ENCODE measurements at places on chromosomes 12 and 14. TPM values are rescaled to one million over a fixed set of nuclear protein-coding genes. Genes with fewer than 3 reads are reported as not detected.

DNA sequence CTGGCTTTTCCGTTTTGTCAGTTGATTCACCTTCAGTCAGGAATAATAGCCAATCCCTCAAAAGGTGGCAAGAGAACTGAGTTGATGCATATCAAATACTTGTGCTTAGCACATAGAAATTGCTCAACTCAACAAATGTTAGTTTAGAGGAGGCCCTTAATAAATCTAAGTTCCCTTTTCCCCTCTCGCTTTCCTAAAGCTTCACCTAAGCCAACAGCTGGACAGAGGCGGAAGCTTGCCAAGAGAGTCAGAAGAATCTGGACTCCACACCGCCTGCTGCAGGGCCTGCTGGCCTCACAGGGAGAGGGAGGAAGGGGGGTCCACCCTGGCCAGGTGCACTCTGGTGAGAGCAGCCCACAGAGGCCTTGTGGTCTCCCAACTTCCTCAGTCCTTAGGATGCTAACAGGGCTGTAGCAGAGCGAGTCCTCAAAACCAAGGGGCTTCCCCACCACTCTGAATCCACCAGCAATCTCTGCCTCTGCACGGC, 213.1 kb downstream of the CHST11 start:
- peak; percentile 72 for DNase-seq

- DNase-seq: no peak
Measured at GRCh38 chr12:58034311-58034710, 92.9 kb downstream of the ATP23 start.

P2RX2 gene
- total RNA-seq: 0.45 TPM

KCNMB4 gene
- 0.73 TPM for total RNA-seq

- no peak for DNase-seq
Measured at GRCh38 chr14:36767603-36768281, 106.1 kb downstream of the PAX9 start.

GRCh38 chr12:76764856-76765255, 941 bp downstream of the ZDHHC17 start:
- no peak for DNase-seq

CRIP2 gene
- total RNA-seq: 19.2 TPM

GRCh38 chr14:68807148-68807600, 14.3 kb upstream of the ZFP36L1 start:
- DNase-seq: no peak

DNA sequence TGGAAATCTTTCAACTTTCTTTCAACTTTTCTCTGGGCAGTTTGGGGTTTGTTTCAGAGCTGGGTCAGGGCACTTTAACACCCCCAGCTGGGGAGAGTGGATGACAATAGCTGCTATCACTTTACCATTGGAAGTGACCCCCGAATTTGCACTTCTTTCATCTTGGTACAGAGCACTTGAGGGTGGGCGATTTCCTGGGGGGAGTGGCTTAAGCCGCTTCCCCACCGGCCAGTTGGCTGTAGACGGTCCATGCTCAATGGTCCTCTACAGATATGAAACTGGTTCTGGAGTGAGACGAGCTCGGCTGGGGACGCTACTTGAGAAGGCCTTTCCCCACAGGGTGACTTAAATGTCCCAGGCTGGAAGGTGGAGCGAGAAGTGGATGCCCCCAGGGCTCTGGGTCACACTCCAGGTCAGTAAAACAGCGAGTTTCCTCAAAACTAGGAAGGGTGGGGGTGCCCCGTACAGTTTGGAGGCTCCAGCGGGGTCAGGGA, at the start of gene VRTN:
VRTN (plus strand) TSS at position 231 of the 494 bp plus-strand sequence. CDS start 8,313 bp downstream, outside the sequence.
- DNase-seq: no peak

DNA sequence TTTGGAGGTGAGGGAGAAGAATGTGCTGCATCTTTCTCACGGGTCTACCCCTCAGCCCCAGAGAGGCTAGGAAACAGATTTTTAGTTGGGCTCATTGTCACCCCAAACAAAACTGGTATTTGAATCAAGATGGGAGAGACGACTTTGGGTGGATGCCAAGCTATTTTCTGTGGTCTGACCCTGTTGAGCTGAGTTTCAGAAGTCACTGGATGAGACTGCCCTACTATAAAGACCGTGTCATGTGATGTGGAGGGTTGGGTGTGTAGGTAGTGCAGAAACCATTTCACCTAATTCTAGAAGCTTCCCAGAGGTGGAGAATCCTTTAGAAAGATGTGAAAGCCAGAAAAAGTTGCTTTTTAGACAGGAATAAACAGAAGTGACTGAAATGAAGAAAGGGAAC, 60.2 kb downstream of the IFT43 start:
- DNase-seq: no peak

HCAR2 gene
- total RNA-seq: not detected

OR4K17 gene
- not detected for total RNA-seq

GRCh38 chr12:132340266-132341035, 11.1 kb upstream of the GALNT9 start:
- no peak for DNase-seq

DNA sequence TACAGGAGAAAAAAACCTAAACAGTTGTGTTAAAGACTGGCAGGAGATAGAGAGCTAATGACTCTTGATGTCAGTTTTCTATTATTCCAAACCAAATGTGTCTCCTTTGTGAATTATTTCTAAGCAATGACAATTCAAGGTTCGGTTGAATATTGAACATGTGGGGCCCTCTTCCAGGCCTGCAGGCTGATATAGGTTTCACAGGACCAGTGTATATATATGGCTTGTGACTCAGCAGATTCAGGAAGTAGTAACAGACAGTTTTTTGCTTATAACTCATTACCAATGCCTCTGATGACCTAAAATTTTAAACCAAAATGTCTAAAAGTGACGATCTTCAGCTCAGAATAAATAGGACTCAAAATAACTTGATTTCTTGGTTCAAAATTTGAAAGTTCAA, 33.7 kb upstream of the NPAS3 start:
- no peak for DNase-seq

DNA sequence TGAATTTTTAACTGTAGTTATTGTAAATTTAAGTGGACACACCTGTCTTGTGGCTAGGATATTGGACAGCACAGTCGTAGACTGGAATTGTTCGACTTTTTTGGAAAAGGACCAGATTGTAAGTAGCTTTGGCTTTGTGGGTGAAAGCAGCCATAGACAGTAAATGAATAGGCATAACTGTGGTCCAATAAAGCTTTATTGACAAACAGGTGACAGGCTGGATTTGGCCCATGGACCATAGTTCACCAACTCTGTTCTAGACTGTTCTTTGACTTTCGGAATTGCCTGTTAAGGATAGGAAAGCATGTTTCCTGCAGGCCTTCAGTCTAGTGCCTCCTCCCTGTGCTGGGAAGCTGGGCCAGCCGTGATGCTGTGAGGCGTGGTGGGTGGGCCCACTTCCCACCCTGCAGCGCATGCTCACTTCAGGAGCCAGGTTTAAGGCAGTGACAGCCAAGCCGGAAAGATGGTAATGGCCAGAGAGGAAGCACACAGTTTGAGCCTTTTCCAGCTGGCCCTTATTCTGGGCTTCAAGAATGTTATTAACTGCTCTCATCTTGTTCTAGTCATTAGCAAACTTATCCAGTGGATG, 51.8 kb downstream of the PPP2R5C start:
- no peak for DNase-seq

ETFBKMT gene
- 2.9 TPM for total RNA-seq

DNA sequence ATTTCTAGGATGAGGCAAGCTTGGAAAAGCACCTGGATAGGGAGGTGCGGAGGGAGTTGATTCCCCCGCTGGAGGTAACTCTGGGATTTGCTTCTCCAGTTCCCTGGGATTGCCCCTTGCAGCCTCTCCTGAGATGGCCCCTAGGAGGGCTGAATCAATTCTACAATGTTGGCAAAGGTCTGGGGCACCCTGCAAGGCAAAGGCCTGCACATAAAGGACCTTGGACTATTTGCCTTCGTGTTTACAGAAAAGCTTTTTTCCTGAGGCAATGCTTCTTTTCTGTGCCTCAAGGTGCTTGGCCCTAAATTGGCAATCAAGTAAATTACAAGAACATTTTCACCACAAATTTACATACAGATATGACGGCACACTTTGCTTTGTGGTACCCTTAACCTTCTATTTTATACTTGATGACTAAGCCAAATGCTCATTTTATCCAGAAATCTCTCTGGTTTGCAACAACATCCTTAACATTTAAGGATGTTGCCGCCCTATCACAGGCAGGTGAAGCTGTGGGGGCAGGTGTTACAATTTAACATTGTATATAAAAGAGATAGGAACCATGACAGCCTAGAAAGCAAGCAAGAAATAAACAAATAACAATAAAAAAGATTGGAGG, 40.3 kb downstream of the TIMELESS start:
- DNase-seq: no peak

DNA sequence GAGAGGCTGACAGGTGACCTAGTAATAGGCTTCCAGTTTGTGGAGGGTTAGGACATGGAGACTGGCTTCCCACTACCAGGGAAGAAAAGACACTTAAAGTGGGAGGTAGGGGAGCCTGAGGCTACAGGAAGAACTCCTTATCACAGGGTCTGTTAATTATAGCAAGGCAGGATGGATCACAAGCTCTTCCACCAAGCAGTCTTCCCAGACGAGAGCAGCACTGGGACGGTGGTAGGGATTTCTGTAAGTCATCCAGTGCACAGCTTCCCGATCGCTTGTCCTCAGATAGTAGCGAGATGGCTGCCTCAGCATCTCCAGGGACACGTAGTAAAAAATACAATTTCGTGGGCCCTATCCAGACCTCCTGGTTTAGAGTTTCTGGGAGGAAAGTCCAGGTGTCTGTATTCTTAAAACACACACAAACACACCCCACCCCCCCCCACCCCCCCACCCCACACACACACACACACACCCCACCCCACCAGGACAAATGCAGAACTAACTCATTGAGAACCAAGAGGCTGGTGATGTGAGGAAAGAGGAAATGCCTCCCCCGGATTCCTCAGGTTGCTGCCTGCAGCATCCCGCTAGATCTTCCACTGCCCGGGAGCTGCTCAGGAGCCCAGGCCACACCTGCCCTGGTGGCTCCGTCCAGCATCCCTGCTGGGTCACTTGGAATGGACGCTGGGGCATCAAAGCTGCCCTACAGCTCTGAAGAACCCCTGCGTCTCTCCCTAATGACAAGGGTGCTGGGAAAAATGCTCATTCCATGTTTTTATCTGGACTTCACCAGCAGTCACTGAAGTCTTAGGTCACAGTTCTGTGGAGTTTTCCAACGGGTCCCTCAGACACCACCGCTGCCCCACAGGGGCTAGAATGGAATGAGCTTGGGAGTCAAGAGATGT, 307.2 kb downstream of the CACNA1C start:
- DNase-seq: no peak

GRCh38 chr12:53726946-53727309, 324 bp downstream of the CALCOCO1 start:
- DNase-seq: no peak

- DNase-seq: no peak
Measured at GRCh38 chr12:4119157-4119761, 154.3 kb upstream of the CCND2 start.

PPP4R3A gene
- 74.5 TPM for total RNA-seq

CCDC196 gene
- 1.6 TPM for total RNA-seq

AMDHD1 gene
- total RNA-seq: 0.47 TPM

- DNase-seq: no peak
Measured at GRCh38 chr12:75194250-75194649, 15.4 kb downstream of the KCNC2 start.

DNA sequence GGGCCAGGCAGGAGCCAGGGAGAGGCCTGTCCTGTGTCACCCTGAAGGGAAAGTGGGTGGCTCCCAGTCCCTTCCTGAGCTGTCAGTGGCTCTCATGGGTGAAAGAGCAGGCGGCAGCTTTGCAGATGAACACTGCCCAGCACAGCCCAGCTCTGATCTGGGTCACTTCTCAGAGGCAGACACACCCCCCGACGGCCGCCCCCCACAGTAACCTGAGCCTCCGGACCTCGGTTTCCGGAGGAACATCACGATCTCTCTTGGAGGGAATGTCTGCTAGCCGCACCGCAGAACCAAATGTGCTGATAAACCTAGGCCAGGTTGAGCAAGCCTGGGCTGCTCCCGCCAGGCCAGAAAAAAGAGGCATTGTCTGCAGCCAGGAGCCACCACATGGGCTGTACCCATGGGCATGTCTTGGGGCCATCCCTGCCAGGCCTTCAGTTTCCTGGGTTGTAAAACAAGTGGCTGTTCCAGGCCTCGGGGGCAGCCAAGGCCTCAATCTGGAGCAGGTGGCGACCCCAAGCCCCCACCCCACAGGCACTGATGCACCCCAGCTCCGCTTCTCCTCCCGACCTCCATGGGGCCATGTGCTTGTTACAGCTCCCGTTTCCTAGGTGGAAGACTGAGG, 57.6 kb downstream of the NCOR2 start:
- peak; percentile 32 for DNase-seq

CCDC197 gene
- total RNA-seq: not detected

GRCh38 chr14:76337635-76338545, 38.0 kb upstream of the ESRRB start:
- no peak for DNase-seq

GRCh38 chr12:123142518-123142840, 8.4 kb downstream of the PITPNM2 start:
- DNase-seq: no peak

DNA sequence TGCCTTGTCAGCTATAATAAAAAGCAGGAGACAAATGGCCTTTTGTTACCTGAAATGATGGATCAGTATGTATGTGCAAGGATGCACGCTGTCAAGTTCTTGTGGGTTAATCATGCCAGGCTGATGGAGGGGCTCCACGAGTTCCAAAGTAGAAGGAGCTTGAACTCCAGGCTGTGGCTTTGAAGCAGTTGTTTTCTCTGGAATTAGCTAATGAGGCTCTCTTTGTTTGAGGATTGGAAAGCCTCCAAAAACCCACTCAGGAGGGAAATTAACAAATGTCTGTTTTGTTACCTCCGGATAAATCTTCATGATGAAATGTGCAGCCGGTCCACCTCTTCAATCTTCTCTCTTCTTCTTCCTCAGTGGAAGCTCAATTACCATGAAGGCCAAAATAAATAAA, 605.5 kb downstream of the DIO2 start:
- no peak for DNase-seq

- DNase-seq: no peak
Measured at GRCh38 chr12:2003676-2004112, 563 bp downstream of the DCP1B start.

GRCh38 chr14:38184132-38184531, 23.6 kb upstream of the SSTR1 start:
- no peak for DNase-seq

OAS1 gene
- total RNA-seq: 97.4 TPM

GYS2 gene
- not detected for total RNA-seq

- DNase-seq: no peak
Measured at GRCh38 chr12:32039917-32040575, 66.6 kb upstream of the BICD1 start.

GRCh38 chr14:77544571-77544970, 46.0 kb upstream of the ISM2 start:
- no peak for DNase-seq

GRCh38 chr14:84029246-84029645, 1500.7 kb upstream of the FLRT2 start:
- DNase-seq: no peak

- no peak for DNase-seq
Measured at GRCh38 chr12:116381744-116382685, 104.5 kb upstream of the MED13L start.

- no peak for DNase-seq
Measured at GRCh38 chr14:20836668-20837338, 34.2 kb upstream of the RNASE1 start.

DEGS2 gene
- total RNA-seq: 25.0 TPM

SIX1 gene
- total RNA-seq: not detected

Measured in left colon (tissue), 2 donors.